ENCODE measurements at places on chromosomes 4 and X.

DNA sequence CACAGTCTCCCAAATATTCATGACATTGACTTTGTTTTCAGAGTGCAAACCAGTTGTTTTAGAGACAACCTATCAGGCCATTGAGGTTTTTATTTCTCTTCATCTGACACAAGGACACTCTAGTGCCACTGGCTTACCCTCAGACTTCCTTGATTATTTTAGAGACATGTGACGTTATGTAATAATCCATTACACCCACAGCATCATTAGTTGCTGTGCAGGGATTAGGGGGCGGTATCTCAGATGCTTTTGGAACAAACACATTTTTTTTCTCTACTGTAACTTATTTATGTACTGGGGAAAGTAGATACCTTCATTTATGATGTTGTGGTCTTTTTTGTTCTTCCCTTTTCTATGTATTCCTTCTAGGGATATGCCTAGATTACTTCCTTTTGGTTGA, 2293.1 kb downstream of the PCDH7 start:
- DNase-seq, result no peak

- DNase-seq, result no peak
Observed at GRCh38 chr4:11488657-11489452, 60.2 kb upstream of the HS3ST1 start.

- DNase-seq, result no peak
Observed at GRCh38 chr4:99815597-99816011, 1.0 kb upstream of the DAPP1 start.

GRCh38 chrX:109936114-109936513, 66.8 kb upstream of the TMEM164 start:
- no peak for DNase-seq

DNA sequence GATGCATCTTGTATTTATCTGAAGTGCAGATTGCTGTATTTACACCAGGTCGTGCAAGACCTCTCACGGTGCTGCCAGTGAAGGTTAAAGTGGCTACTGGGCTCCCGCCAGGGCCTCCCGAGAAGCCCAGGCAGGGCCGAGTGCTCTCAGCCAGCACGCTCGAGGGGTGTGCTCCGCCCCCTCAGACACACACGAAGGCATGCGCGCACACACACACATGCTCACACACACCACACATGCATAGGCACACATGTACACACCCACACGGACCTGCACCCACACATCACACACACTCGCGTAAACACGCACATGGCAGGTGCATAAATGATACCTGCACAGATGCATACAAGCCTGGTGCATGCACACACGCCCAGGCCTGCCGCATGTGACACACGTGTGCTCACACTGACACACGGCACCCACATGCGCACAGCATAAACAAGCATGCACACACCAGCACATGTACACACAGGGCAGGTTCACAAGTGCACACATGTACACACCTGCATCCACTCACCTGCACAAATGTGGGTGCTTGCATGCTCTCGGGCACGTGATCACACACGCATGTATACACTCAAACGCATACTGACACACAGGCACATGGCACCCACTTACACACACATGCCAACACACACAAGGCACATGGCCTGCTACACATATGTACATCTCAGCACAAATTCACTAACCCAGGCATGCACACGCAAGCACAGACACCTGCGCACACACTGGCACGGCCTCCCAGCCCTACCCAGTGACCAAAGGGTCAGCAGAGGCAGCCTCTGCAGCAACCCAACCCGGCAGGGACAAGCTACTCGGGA, 71.6 kb downstream of the FAM53A start:
- no peak for DNase-seq

DNA sequence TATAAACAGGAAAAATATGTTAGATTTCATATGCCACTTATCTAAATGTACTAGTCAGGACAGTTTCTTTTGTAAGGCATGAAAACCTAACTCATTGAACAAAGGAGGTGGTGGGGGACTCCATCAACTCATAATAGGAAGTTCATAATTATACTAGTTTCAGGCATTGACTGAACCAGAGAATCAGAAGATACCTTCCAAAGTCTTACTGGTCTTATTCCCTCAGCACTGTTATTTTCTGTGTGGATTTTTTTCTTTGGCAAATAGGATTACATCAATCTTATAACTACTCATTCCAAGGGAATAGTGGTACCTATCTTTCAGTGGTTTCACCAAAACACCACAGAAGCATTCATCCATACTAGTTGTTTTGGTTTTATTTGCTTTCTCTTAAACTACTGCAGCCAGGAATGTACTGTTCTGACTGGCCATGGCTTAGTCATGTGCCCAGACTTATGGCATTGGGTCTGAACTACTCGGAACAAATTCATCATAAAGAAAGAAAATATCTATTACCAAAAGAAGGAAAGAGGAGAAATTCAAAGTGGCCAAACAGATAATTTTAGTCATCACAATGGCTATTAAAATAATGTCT, 273.9 kb downstream of the ARAP2 start:
- DNase-seq, result no peak

DNA sequence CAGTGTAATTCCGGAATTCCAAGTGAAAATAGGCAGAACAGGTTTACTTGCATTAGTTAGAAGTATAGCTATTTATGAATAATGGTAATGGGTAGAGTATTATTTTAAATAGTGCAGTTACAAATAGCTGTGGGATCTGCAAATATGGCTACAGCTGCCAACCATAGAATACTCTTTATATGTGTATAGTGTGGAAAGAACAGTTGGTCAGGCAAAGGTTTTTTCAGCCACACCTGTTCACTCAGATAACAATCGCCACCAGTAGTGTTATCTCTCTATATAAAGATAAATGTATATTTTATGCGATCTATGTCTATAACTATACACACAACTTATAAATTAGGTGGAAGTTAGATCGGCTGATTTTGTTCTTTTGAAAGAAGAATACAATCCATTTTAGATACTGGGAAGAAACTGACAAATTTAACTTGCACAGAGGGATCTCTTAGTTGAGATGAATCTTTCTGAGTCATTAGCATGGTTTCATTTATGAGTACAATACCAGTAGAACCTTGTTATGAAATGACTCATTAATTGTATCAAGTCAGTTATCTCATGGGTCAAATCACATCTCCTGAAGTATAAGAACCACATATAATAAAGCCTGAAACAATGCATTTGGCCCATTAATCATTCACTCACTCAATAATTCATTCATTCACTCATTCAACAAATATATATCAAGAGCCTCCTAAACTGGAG, 100.9 kb upstream of the NR3C2 start:
- no peak for DNase-seq

- no peak for DNase-seq
Observed at GRCh38 chr4:30295652-30296051, 424.5 kb upstream of the PCDH7 start.

DNA sequence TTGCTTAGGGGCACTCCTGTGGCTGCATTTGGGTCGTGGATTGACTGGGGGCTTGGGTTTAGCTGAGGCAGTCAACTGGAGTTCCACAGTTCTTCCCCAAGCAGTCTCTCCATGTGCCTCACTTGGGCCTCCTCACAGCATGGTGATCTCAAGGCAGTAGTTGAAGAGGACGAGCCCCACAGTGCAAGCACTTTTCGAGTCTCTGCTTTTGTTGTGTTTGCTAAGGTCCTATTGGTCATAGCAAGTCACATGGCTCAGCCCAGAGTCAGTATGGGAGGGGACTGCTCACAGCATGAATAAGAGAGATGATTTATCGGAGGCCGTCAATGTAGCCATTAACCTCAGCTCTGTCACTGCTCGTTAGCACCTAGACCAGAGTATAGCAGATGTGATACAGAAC, 29.7 kb downstream of the BMX start:
- no peak for DNase-seq

DNA sequence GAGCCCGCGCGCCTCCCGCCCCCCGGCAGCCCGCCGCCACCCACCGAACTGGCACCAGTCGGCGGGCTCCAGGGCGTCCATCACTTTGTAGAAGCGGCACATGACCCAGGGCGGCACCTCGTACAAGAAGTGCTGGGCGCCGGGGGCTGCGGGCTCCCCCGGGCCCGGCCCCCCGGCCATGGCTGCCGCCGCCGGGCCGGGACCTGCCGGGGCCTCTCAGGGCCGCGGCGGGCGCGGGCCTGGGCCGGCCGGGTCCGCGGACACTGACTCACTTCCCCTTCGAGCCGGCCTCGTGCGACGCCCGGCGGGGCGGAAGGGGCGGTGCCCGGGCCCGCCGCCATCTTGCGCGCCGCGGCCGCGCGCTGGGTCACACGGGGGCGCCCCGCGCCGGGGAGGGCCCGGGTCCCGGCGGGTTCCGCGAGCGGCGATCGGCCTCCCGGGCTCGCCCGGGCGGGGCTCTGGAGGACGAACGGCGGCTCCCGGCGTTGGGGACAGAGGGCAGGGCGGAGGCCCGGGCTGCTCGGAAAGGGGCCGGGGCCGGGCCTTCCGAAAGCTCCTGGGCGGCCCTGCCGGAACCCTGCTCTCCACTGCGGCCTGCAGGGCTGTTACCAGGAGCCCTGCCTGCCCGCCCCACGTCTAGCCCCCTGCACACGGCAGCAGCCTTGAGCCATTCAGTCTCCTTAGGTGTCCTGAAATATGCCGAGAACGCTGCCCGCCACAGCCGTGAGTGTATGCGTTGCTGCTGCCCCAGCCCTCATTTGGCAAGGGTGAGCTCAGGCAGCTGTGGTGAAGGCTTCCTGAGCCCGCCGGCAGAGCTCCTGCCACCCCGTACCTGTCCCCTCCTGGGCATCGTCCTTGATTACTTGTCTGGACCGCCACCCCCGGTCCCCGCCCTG, at the start of gene IRAK1:
Gene IRAK1, minus strand, starts transcription at position 270 of the 896 bp plus-strand sequence. Its CDS starts 90 bp downstream, at position 180.
- peak; percentile 59 for DNase-seq

GRCh38 chr4:6128221-6128850, 72.0 kb downstream of the JAKMIP1 start:
- no peak for DNase-seq

DNA sequence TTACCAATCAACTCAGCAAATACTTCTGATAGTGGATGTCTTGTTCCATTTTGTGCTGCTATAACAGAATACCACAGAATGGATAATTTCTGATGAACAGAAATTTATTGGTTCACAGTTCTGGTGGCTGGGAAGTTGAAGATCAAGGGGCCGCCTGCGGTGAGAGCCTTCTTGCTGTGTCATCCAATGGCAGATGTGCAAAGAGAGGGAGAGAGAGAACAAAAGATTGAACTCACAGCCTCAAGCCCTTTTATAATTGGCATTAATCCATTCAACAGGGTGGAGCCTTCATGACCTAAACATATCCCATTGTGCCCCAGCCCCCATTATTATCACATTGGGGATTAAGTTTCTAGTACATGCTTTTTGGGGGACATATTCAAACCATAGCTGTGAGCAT, 86.1 kb downstream of the ADGRG4 start:
- no peak for DNase-seq

GRCh38 chr4:25857403-25857802, 5.4 kb downstream of the SEL1L3 start:
- DNase-seq, result no peak

- DNase-seq, result no peak
Observed at GRCh38 chr4:75698162-75698962, 25.2 kb upstream of the G3BP2 start.

- DNase-seq, result no peak
Observed at GRCh38 chr4:14615671-14616070, 386.6 kb upstream of the CPEB2 start.

- DNase-seq, result no peak
Observed at GRCh38 chr4:6368096-6368495, 98.4 kb downstream of the WFS1 start.

- DNase-seq, result no peak
Observed at GRCh38 chr4:145670422-145670821, 9.5 kb upstream of the C4orf51 start.

DNA sequence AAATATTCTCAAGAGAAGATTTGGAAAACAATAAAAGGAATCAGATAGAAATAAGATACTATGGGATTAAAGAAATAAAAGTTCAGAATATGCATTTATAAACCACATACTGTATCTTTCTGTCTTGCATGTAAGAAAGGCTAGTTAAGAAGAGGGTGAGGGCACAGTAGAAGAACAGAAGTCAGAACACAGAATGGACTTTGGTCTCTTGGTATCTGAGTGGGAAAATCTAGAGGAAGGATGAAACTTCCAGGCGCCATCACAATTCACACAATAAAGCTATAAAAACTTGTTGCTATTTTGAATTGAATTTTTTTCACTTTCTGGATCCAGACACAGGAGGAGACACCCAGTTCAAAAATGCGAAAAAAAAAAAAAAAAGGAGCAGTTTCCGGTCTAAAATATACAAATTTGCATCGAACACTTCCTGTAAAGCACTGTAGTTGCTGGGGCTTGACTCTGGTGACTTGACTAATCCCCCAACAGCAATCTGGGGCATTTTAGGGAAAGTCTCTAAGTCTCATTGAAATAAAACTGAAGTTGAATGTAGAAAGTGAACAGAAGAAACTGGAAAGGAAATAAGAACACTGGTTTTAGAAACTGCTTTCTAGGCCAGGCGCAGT, 8.1 kb upstream of the NAAA start:
- DNase-seq, result no peak

- no peak for DNase-seq
Observed at GRCh38 chr4:148954011-148954749, 512.0 kb upstream of the NR3C2 start.

- DNase-seq, result no peak
Observed at GRCh38 chr4:123583043-123583442, 186.4 kb downstream of the SPRY1 start.

GRCh38 chr4:119025420-119025819, 110.2 kb upstream of the MYOZ2 start:
- DNase-seq, result no peak

DNA sequence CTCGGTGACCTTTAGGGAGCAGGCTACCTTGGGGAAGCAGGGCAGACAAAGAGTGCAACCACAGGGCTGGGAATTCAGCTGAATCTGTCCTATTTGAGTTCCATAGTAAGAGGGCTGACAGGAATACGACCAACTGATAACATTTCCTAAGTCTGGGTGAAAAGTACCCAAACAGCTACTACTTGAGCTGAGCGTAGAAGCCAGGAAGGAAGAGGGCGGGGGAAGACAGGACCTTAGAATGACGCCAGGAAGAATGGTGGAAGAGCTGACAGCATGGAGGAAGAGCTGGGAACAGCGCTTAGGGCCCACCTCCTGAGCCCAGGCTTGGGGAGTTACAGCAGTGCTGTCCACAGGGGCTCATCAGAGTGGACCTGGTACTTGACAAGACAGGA, 14.4 kb downstream of the MECP2 start:
- no peak for DNase-seq

DNA sequence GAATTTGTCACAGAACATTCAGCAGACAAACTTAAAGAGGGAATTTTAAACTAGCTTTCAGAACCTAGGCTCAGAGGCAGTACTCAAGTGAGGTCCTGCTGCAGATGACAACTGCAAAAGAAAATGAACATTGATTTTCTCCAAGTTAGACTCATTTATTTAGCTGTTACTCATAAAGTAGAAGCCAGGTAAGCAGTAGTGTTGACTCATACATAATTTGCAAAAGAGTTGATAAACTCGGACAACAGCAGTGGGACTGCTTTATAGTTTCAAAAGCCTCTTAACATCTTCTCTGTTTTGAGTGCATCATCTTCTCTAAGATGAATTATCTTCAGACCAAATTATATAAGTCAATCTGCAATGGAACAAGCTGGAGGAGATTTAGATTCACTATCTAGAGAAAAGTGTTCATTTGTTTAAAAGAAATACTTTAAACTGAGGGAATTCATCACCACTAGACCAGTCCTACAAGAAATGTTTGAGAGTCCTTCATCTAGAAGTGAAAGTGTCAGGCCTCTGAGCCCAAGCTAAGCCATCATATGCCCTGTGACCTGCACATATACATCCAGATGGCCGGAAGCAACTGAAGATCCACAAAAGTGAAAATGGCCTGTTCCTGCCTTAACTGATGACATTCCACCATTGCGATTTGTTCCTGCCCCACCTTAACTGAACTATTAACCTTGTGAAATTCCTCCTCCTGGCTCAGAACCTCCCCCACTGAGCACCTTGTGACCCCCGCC, 49.5 kb downstream of the COQ2 start:
- DNase-seq, result no peak

All from stimulated activated CD4-positive, alpha-beta T cell treated with anti-CD3 and anti-CD28 coated beads, Interleukin-4, amount 100 ng/mL, for 1 hour (primary cell).